Hepatocyte (in vitro differentiated cells): ENCODE measurements at places on chromosomes 5 and 9.

- no peak for DNase-seq
Observed at GRCh38 chr5:103617090-103617489, 54.5 kb upstream of the NUDT12 start.

DNA sequence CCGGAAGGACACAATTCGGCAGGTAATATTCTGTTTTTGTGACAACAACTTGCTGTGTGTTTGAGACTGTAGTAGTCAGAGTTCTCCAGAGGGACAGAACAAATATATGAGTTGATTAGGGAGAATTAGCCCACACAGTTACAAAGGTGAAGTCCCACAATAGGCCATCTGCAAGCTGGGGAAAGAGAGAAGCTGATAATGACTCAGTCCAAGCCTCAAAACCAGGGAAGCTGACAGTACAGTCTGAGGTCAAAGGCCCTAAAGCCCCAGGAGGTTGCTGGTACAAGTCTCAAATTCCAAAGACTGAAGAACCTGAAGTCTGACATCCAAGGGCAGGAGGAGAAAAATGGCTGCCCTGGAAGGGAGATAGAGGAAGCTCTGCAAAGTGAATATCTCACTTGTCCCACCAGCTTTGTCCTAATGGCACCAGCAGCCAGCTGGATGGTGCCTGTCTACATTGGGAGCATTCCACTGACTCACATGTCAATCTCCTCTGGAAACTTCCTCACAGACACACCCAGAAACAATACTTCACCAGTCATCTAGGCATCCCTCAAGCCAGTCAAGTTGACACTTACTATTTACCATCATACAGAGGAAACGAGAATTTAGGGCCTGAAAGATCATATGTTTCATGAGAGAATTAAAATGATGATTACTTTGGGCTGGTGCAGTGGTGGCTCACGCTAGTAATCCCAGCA, 36.3 kb upstream of the CTXN3 start:
- DNase-seq: peak; percentile 16

DNA sequence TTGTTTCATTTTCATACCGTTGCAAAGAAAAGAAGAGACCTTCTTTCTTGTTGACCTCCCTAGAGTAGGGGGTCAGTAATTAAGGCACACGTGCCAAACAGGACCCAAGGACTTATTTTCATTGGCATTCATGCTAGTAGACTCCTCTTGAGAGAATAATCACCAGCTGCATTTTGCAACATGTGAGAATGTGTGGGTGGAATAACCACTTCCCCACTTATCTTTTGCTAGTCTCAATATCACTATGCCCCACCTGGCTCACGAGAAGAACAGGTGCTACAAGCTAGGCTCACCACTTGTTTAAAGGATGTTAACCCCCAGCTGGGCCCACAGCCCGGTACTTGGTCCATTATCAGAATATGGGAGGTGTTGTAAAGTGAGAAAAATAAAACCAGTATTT, 460.7 kb upstream of the MEF2C start:
- no peak for DNase-seq

GRCh38 chr5:131609774-131610173, 25.3 kb downstream of the RAPGEF6 start:
- no peak for DNase-seq

DNA sequence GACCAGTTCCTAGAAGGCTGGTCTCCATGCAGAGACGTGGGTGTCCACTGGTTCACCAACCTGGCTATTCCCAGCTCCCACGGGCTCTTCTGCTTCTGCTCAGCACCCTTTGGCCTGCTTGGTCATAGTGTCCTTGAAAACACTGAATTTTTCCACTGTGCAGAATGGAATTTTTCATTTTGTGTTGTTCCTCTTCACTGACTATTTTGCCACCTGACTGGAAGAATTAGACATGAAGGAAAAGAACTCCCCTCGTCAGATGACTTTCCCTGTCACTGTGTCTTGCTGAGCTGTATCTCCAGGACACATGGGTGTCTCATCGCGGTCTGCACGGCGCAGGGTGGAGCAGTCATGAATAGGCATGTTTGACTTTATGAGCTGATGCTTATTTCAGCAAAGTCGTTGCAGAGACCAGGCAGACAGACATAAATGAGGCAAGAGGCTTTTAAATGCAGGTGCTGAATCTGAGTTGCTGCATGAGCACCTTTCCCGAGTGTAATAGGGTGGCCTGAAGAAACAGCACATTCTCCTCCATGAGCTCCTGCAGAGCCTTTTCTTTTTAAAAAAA, 50.2 kb upstream of the SEMA4D start:
- DNase-seq: no peak
